ENCODE measurements at places on chromosomes 2 and 18.

- H3K4me1 ChIP-seq = no peaks in the 10 kb centered on the region
- no peak overlapping the region for H3K4me3 ChIP-seq
- H3K36me3 ChIP-seq = no peaks in the 10 kb centered on the region
- no peak overlapping the region for H3K27ac ChIP-seq
- no peak for DNase-seq
- H3K27me3 ChIP-seq = peaks cover 6% of the 10 kb centered on the region
Observed at GRCh38 chr18:80258640-80259039, 11.3 kb upstream of the PARD6G start.

GRCh38 chr2:12819721-12820120 is 103.0 kb downstream of the TRIB2 start:
- no peak overlapping the region for H3K27ac ChIP-seq
- H3K4me3 ChIP-seq = no peak overlapping the region
- peaks cover 24% of the 10 kb centered on the region for H3K4me1 ChIP-seq
- no peaks in the 10 kb centered on the region for H3K27me3 ChIP-seq
- H3K36me3 ChIP-seq = no peaks in the 10 kb centered on the region

GRCh38 chr2:236896688-236897087 is 189.0 kb upstream of the COPS8 start:
- no peak for DNase-seq
- no peaks in the 10 kb centered on the region for H3K36me3 ChIP-seq
- no peak overlapping the region for H3K27ac ChIP-seq
- no peaks in the 10 kb centered on the region for H3K4me1 ChIP-seq

DNA sequence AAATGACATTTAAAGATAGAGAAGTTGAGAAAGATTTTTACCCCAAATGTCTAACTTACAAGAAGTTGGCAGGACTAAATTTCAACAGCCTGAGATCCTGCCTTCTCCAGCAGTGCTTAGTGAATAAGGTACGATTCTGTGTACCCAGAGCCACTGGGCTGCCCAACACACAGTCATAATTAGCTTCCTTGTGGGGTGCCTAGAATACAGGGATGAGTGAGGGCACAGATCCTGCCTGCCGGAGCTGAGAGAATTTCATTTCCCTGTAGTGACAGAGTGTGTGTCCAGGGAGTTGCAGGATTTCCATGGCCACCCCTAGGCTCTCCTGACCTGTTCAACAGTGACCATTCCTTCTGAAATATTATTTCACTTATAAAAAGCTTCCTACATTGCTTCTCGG is 27.0 kb downstream of the GREB1 start:
- H3K27ac ChIP-seq = no peak overlapping the region
- no peaks in the 10 kb centered on the region for H3K36me3 ChIP-seq
- H3K4me3 ChIP-seq = no peak overlapping the region
- DNase-seq = no peak
- H3K4me1 ChIP-seq = no peaks in the 10 kb centered on the region

Data from T-cell (primary cell).